ENCODE measurements at places on chromosomes 1 and 21. TPM values are rescaled to one million over a fixed set of nuclear protein-coding genes. Genes with fewer than 3 reads are reported as not detected.

The PTBP2 gene
- total RNA-seq, result 13.6 TPM

The RORC gene
- total RNA-seq, result not detected

The FCRL6 gene
- total RNA-seq, result not detected

The AKR7A3 gene
- total RNA-seq, result 0.28 TPM

The APOBEC4 gene
- total RNA-seq, result not detected

The NDUFV3 gene
- 32.2 TPM for total RNA-seq

The ZNF684 gene
- 3.8 TPM for total RNA-seq

Measured in endothelial cell of coronary artery (primary cell).